Activated T-helper 1 cell treated with anti-CD3 and anti-CD28 coated beads, Interleukin-2, amount 50 U/mL, for 16 hours (primary cell): ENCODE measurements at places on chromosomes 2 and 18.

DNA sequence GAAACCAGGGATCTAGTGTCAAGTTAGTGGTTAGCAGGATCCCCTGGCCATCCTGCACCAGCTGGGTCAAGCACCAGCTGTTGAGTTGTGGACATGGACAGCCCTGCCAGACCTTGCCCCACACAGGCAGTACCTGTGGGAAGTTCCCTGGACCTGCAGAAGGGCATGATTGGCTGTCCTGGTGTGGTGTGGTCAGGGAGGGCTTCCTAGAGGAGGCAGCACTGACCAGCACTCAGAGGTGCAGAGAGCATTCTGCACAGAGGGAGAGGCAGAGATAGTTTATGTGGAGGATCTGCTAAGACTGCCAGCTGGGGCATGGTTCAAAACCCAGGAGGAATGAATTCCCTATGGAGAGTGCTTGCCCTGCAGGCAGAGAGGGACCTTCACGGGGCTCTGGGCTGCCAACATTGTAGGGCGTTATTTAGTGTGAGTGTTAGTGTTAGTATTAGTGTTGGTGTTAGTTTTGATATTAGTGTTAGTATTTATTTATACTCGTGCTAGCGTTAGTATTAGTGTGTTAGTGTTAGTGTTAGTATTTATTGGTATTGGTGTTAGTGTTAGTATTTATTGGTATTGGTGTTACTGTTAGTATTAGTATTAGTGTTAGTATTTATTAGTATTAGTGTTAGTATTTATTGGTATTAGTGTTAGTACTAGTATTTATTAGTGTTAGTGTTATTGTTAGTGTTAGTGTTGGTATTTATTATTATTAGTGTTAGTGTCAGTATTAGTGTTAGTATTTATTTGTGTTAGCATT, 31.9 kb downstream of the TWIST2 start:
- no peak for DNase-seq

DNA sequence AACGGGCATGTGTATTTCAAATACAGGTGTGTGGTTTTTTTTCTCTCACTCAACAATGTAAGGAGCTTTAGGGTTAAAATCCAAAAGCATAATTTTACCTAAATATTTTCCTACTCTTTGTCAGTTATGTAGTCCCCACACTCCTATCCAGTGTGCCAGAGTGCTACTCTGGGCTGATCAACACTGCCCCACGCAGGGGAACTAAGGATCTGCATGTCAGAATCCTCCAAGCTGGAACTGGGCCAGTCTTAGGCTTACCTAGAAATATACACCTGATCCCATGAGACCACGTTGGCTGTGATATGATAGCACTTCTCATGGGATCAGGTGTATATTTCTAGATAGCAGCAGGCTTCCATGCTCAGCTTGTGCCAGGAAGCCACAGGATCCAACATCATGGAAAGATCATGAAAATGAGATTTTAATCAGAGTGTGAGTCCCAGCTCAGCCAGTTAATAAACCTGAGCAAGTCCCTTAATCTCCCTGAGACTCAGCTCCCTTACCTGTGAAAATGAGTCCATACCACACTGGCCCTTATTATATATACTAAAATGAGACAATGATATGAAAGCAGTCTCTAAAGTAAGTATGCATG, 29.7 kb downstream of the CCDC141 start:
- DNase-seq: no peak

DNA sequence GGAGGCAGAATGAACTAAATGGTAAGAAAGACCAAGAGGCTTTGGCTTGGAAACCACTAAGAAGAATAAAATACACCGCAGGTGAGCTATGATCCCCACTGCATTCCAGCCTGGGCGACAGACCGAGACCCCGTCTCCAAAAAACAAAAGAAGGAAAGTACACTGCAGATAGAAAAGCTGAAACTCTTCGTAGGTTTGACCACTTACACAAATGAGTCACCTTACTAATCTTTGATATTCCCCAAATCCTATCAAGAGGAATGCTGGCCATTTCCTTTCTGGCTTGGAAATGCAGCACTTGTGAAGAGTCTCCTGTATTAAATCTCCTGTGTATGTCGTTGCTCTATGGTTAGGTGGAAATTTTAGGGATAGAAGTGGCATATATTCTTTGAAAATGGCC, 108.8 kb downstream of the MTCL1 start:
- DNase-seq: no peak

GRCh38 chr2:134261398-134262131, 7.7 kb downstream of the MGAT5 start:
- no peak for DNase-seq

GRCh38 chr2:15730545-15731212, 139.0 kb downstream of the DDX1 start:
- DNase-seq: no peak

- DNase-seq: no peak
These were observed 19.0 kb downstream of the SNED1 start for GRCh38 chr2:241017228-241017940.

GRCh38 chr18:30970196-30970816, 72.2 kb downstream of the DSC3 start:
- no peak for DNase-seq

DNA sequence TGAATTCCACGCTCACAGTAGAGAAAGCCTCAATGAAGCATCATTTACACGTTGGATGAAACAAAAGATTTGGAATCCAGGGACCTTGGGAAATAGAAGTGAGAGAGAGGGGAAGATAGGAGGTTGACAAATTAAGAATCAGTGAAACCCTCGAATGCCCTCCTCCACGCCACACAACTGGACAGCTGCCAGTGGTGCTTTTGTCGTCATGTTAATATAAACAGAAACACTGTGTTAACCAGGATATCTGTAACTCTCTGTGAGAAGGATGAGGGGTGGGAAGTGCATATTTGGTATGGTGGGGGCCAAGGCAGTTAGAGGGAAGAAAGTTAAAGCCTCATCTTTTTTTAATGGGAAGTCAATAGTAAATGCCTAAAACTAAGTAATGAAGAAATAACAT, 108.7 kb downstream of the GFPT1 start:
- no peak for DNase-seq

GRCh38 chr2:188974164-188974563, at the start of gene COL3A1:
Gene COL3A1 (plus strand): TSS chr2:188974373. CDS start chr2:188974490, 117 bp downstream.
- no peak for DNase-seq

DNA sequence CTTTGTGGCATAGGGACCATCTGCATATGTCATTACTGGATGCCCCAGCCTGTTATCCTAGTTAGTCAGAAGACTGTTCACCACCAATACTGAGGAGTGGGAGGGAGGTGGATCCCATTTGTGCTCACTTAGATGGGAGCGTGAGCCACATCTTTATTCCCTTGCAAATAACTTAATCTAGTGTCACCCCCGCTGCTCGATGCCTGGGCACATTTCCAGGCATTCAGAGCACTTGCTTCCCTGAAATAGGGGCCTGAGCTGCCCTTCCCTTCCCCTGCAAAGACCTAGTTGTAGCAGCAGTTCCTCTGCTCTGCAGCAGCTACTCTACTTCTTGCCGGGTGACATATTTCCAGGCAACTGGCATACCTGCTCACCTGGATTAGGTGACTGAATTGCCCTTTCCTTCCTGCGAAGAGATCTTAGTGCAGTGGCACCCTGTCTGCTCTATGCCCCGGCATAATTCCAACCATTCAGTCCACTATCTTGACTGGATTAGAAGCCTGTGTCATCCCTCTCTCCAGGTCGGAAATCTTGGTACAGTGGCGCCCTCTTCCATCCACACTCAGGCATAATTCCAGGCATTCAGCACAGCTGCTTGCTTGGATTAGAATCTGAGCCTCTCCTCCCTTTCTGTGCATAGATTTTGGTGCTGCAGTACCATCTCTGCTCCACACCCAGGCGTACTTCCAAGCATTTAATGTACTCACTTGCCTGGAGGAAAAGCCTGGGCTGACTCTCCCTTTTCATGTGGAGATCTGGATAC, 1389.1 kb upstream of the TMEFF2 start:
- no peak for DNase-seq

DNA sequence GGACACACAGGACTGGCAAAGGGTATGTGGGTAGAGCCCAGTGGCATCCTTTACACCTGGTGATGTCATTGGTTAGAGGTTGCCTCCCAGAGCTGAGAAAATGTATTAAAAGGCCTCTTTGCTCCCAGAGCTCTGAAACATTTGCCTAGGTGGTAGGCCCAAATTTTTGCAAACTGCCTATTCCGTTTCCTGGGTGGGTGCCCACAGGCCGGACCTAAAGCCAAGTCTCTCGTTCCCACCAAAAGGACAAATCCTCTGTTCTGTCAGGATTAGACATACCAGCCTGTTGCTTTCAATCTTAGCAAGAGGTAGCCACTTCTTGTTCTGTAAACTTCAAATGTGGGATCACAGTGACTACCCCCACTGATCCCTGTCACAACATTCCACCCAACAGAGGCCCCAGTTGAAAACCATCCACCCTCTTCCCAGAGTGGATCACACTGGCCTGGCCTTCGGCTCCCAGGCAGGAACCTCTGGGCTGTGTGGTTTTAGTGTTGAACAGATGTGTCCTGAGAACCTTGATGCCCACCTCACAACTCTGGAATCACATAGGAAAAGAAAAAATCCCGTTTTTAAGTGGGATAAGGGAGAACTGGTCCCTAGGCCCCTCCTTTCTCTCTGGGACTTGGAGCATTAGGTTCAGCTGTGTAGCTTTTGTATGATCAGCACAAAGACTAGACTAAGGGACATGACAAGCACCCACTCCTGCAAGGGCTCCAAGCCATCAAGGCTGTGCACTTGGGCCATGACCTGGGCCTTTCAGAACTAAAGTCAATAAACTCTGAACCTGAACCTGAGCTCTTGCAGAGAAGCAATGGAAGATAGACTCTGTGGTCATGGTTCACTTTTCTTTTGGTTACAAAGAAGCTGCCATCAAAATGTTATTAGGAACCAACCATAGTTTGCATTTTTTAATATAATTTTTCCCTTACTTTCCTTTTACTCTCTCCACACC, 211.3 kb downstream of the CYP26B1 start:
- no peak for DNase-seq

- DNase-seq: no peak
These were observed 118.2 kb upstream of the RND3 start for GRCh38 chr2:150605664-150606063.

GRCh38 chr2:86037141-86037794, 68.4 kb downstream of the POLR1A start:
- no peak for DNase-seq

DNA sequence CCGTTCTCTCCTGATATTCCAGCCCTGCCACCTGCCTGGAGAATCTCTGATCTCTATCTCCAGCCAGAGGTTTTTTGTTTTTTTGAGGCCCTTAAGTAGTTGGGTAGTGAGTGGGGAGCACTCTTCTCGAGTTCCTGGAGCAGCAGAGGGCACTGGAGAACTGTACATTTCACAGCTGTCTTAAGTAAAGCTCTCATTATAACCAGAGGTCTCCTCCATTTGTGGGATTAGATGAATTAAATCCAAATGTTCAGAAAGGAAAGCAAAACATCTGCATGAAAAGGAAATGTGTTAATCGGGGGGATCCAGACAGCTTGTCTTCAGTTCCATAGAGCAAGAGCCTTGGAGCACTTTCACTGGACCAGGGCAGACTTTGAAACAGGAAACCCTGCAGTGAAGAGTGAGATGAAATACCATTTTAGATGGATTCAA, 32.8 kb downstream of the AOX1 start:
- DNase-seq: no peak

- no peak for DNase-seq
These were observed 63.0 kb downstream of the WDR75 start for GRCh38 chr2:189504238-189504637.

DNA sequence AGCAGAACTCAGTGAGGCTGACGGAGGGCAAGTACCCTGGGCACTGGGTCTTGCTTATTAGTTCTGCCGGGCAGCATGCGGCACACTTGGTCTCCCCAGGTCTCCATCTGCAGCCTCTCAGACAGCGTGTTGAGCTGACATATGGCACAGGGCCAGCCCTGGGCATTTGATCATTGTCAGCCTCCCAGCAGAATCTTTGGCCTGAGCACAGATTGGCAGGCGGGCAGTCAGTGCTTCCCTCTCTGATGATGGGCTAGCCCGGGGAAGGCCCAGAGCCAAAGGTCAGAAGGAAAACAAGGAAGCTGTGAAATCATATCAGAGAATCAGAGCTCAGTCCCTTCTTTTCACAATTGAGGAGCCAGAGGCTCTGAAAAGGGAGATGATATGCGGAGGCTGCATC, 150.1 kb upstream of the LRRTM1 start:
- no peak for DNase-seq

GRCh38 chr2:26471766-26472706, 5.9 kb downstream of the OTOF start:
- DNase-seq: no peak

DNA sequence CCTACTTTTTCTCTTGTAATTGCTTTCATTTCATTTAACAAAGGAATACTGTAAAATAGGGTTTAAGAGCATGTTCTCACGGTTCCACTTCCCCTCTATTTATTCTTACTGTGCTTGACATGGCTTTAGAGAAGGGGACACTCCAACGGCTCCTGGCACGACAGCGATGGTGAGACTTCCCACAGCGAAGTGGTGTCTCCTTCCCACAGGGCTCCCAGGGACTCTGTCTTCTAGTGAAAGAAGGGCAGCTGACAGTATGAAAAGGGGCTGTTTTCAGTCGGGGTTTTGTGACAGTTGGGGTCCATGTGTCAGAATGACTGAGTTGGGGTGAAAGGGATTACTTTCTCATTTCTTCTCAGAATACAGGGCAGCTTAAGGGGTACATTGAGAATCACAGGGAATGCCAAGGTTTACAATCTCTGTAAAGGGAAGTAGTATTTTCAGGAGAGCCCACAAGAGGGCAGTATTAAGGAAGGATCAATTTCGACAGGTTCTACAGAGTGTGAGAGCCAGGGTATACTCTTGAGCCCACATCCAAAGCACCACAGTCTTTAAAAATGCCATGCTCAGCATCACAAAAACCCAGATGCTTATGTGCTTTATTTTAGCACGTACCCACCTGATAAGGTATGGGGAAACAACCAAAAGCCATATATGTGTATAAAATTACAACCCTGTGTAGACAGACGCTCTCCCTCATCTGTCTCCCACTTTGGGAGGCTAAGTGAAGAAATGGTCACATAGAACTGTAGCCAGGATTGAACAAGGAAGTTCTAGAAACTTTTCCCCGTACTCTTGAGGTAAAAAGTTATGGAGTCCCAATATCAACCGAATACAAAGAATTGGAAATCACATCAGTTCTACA, 31.3 kb upstream of the RAPGEF4 start:
- DNase-seq: no peak

- DNase-seq: no peak
These were observed 13.5 kb upstream of the LBH start for GRCh38 chr2:30217644-30218337.

DNA sequence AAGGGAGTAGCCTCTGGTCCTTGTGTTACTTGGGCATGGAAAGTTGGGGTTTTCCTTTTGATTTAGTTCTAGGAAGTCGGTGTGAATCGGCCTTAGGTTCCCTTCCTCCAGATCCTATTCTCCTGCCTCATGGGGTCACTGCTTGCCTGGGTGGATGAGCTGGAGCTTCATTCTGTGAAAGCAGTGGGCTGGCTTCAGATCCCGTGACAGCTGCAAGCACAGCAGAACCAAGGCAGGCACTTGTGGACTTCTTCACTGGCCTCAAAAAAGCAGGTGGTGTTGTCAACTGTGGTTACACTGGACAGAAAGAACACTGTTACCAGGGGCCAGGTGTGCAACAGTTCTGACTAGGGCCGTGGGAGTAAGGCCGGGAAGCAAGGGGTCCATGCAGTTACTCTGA, 243.4 kb downstream of the LDLRAD4 start:
- DNase-seq: no peak

- DNase-seq: no peak
These were observed 165.6 kb upstream of the NCKAP5 start for GRCh38 chr2:133733901-133734255.
